Umbilical cord (tissue), 2 donors: ENCODE measurements at places on chromosomes 2 and 18. TPM values are rescaled to one million over a fixed set of nuclear protein-coding genes. Genes with fewer than 3 reads are reported as not detected.

Gene LTBP1
- 246 TPM for total RNA-seq

Gene PDE1A
- 6.5 TPM for total RNA-seq

Gene TSPYL6
- total RNA-seq = 0.24 TPM

Gene FTCDNL1
- total RNA-seq = 0.96 TPM

Gene SERPINB4
- 4.1 TPM for total RNA-seq

Gene CLEC4F
- not detected for total RNA-seq

Gene CLHC1
- total RNA-seq = 116 TPM

Gene IL1F10
- 0.72 TPM for total RNA-seq

Gene EGR4
- 1.4 TPM for total RNA-seq

Gene PFN4
- total RNA-seq = not detected

Gene SERPINB13
- 8.7 TPM for total RNA-seq

Gene UBR3
- total RNA-seq = 124 TPM

Gene CCNT2
- total RNA-seq = 39.2 TPM

Gene B3GNT7
- total RNA-seq = 3.9 TPM

Gene FZD7
- total RNA-seq = 85.7 TPM

Gene RBM45
- total RNA-seq = 38.5 TPM

Gene IL36A
- not detected for total RNA-seq

Gene FBLN7
- total RNA-seq = 1.2 TPM
